Stimulated activated CD8-positive, alpha-beta memory T cell treated with anti-CD3 and anti-CD28 coated beads, Interleukin-4, amount 100 ng/mL, for 1 hour (primary cell): ENCODE measurements at places on chromosomes 5 and 9.
A peak's percentile ranks its signal among the peaks of the same experiment; 100 is the strongest.

DNA sequence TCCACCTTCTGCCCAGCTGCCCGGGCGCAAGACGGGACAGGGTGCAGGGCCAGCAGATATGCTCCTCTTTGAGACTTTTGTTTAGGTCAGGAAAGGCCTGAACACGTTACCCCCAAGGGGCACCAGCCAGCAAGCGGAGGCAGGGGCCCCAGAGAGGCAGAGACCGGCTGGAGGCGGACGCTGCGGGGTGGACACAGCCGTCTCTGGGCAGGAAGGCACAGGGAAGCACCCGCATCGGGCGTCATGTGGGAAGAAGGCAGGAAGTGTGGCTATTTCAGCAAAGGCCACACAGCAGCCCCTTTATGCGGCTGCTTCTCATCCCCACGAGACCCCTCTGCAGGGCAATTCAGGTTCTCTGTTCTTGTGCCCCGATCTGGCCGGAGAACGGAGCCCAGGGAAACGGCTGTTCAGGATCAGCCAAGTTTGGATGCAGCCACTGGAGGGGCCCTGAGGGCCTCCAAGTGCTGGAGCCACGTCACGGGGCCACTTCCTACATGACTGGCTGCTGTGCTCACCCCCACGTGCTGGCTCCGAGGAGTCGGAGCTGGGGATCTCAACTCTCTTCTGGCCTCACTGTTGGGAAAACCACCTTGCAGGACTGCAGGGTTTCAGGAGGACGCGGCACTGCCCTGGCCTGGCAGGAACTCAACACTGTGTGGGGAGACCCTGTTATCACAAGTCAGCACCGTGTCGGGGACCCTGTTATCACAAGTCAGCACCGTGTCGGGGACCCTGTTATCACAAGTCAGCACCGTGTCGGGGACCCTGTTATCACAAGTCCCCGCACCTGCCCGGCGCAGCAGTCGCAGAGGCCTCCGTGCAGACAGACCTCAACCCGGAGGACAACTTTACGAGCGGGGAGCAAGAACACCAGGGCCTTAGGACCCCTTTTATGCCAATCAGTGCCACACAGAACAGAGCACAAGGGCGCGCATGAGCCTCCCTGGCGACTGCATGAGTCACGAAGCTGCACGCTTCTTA, 44.4 kb downstream of the SLC12A7 start:
- DNase-seq: no peak

DNA sequence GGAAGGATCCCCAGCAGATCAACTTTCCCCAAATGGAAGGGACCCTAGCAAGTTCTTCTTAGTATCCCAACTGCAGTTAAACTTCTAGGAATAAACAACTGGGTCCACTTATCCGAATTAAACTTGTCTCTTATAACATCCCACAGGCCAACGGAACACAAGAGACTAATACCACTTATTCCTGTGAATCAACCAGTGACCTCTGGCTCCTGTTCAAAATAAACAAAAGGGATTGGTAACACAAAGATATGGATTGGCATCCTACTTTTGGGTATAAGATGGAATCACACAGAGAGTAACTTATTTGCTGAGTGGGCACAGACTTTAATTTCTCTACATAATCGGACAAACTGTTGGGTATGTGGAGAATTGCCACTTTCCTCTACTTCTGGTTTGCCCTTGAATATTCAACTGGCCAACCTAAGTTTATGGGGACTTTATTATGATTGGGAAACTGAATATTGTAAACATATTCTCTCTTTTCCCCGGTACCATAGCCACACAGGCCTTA, 12.4 kb upstream of the PAIP1 start:
- DNase-seq: no peak

DNA sequence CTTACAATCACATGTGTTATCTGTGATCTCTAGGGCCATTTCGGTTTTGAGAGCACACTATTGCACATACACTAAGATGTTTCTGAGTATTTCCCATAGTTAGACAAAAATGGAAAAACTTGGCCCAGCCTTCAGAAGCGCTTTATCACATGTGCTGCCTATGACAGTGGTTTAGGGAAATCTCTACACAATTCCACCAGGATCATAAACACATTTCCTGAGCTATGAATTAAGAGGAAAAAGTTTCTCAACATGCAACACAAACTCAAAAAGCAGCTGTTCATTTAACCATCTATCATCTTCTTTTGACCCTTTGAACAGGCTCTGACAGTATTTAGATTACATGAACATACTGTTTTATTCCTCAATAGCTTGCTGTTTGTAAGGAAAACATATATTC, 15.1 kb downstream of the FGF1 start:
- DNase-seq: no peak

DNA sequence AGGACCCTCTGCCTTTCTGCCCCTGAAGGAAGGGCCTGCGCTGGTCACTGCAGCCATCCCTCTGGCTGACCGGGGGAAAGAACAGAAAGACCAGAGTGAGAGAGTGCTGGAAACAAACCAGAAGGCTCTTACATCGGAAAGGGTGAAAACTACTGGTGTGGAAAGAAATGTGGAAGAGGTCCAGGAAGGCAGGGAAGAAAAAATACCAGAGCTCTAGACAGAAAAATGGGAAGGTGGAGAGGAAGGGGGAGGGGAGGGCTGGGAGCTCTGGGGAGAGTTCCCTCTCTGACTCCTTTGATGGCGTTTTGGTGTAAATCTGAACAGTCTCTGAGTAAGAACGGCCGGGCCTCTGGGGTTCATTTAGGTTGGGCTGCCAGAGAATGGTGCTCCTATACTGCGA, 47.7 kb downstream of the COL23A1 start:
- DNase-seq: no peak

DNA sequence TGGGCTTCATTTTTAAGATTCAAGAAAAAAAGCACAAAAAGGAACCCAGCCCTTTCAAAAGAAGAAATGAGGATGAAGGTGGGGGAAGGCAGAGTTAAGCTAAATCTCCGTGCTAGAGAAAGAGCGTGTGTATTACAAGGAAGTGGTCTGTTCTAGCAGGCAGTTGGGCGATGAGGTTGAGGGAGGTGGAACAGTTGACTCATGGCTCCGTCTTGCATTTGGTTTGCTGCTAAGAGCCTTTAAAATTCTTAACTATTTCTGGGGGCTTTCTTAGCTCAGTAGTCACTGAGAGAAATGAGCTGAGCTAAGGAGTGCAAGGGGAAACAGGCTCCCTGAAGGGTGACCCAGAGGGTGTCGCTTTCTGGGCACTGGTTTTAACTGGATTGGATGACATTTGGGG, 117.4 kb downstream of the GCNT1 start:
- DNase-seq: peak; percentile 41

- no peak for DNase-seq
These were observed 61.3 kb upstream of the IQGAP2 start for GRCh38 chr5:76341651-76342334.

DNA sequence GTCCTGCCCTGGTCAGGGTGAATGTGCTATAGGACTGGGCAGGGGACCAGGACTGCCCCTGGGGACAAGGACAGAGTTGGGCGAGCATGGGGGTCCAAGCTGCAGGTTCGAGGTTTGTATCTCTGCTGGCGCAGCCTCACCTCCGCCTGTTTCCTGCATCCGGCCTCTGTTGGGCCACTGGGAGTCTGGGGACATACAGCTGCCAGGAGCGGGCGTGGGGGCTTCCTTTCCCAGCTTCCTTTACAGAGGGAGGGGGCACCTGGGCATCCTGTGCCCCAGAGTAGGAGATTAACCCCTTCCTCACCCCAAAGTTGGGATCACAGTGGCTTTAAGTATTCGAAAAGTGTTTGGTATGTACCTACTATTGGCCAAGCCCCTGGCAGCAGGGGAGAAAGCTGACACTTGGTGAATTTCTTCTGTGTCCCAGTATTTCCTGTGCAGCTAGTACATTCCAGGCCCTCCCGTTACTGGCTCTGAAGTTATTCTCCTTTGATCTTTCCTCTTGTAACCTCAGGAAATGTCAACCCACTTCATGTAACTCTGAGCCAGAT, 19.0 kb downstream of the OLFML2A start:
- DNase-seq: no peak

- no peak for DNase-seq
These were observed 1053.5 kb downstream of the NR2F1-AS1 start for GRCh38 chr5:92527311-92528078.

DNA sequence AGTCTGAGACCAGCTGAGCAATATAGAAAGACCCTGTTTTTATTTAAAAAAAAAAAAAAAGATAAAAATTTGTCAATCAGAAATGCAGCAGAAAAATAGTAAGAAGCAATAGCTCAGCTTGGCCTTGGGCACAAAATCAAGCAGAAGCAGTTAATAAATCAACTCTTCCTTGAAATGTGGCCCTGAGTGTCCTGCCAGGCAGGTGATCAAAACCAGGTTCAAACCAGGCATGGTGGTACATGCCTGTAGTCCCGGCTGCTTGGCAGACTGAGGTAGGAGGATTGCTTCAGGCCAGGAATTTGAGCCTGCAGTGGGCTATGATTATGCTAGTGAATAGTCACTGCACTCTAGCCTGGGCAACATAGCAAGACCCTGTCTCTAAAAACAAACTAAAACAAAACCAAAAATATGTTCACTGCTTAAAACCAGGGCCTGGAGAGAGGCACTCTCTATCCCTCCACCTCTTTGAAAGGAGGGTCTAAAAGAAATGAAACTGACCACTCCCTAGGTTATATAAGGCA, 27.9 kb upstream of the KLF9 start:
- DNase-seq: no peak

- DNase-seq: no peak
These were observed 84.9 kb downstream of the ZNF608 start for GRCh38 chr5:124661317-124662141.

DNA sequence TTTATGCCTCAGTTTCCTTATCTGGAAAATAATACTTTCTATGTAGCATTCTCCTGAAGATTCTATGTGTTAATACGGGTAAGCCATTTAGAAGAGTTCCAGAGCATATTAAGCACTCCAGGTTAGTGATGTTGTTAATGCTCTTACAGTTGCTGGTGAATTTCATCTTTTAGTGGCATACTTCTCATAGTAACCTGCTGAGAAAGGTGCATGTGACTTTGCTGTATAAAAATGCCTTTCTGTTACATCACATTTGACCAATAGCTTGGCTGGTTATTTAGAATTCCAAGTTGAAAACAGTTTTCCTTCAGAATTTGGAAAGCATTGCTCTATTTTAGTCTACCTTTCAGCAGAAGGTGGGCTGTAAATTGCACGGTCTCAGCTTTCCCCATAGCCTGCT, 27.2 kb downstream of the GCNT1 start:
- no peak for DNase-seq

DNA sequence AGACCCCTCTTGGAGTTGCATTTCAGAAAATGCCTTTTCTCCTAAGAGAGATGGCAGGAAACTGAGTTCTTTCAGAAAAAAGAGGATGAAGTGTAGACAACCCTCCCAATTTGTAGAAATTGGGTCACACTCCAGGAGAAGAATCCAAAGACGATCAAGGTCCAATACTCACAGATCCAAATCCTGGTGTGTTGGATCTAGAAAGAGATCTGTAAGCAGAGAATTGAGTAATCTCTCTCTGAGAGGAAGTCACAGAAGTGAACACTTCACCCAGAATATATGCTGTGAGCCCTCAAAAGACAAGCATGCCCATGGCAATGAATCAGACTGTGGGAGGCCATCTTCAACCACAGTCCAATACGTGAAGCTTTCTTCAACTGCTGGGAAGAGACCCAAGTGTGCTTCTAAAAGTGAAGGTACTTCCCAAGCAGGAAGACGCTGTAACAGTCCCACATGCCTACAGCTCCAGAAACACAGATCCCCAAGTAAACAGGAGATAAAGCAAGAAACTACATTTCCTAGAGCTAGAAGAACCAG, 182.7 kb downstream of the SMC2 start:
- no peak for DNase-seq

DNA sequence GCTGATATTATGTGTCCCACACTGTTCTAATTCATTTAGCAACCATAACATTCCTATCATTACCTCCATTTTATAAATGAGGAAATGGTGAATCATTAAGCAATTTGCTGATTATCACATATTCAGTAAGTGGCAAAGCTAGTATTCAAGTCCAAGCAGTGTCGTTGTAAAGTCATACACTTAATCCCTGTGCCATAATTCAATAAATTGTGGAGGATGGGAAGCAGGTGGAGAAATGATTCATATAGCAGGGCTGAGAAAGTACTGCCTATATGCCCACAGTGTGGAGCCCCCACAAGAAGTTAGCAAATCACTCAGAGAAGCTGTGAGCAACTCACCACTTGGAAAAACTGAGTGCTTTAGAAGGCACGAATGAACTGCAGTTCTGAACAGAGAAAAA, 691.0 kb downstream of the PTPRD start:
- no peak for DNase-seq
